Right cardiac atrium (tissue), 5 donors: ENCODE measurements at places on chromosomes 7 and 10.

DNA sequence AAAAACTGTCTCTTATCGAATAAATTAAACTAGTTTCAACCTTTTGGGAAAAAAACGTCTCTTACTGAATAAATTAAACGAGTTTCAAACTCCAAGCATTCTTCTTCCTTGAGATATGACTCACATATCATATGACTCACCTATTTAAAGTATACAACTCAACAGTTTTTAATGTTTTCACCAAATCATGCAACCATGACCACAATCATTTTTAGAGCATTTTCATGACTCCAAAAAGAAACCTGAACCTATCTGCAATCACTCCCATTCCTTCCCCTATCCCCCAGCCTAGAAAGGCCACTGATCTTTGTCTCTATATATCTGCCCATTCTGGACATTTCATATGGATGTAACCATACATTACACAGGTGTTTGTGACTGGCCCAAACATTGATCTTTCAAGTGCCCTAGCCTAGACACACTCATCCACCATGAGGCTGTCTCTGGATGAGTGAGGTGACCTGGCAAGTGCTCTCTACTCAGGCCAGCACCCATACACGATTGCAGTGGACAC is 115.3 kb downstream of the PIP4K2A start:
- DNase-seq, result no peak

DNA sequence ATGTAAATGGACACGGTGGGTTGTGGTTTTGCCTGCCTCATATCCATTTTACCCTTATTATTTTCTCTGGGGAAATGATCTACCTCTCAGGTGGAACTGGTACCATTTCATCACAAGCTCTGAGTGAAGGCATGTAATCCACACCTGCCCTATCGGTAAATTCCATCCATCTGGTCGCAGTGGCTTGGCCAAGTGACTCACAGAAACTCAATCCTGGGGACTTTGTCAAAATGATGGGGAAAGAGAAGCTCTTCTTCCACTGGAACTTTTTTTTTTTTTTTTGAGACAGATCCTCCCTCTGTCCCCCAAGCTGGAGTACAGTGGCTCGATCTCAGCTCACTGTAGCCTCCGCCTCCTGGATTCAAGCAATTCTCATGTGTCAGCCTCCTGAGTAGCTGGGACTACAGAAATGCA is 48.2 kb upstream of the ANKRD1 start:
- DNase-seq, result no peak

GRCh38 chr10:44416021-44416771 is 31.3 kb upstream of the CXCL12 start:
- peak; percentile 70 for DNase-seq

DNA sequence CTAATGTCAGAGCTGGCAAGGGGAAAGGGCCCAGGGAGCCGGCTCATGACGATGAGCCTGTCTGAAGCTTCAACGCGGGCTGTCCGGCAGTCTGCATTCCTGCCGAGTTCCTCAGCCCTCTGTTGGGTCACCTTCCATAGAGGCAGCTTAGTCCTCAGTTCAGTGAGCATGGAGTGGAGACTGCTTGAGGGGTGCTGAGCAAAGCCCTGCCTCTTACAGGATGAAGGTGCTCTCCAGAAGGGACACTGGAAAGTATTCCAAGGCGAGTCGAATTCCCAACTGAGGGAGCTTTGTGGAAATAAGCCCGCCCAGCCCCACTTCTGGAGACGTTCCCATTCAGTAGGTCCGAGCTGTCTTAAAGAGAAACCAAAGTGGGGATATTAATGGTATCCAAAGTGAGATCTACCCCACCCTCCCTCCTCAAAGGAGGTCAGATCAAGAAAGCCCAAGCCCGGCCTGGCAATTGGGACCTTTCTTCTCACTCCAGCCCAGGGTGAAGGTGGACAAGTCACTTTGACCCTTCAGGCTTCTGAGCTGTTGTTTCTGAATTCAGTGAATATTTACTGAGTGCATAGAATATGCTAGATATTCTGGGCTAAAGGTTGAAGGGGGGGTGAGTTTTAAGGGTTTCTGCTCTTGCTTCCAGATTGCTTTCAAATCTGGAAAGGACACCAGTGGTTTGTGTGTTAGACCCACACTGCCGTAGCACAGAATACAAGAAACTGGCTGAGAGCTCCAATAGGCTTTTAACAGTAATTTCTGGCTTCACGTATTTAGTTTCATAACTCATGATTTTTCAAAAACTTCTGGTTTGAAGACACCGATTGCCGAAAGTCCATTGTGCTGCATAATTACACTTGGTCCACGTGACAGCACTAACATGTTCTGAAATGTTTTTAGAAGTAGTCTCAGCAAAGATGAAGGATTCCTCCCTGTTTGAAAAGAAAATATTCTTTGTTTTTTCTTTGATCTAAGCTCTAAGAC is 3.5 kb downstream of the EGFR start:
- DNase-seq, result no peak

- no peak for DNase-seq
Measured at GRCh38 chr7:32020551-32021159, 49.6 kb downstream of the PDE1C start.

DNA sequence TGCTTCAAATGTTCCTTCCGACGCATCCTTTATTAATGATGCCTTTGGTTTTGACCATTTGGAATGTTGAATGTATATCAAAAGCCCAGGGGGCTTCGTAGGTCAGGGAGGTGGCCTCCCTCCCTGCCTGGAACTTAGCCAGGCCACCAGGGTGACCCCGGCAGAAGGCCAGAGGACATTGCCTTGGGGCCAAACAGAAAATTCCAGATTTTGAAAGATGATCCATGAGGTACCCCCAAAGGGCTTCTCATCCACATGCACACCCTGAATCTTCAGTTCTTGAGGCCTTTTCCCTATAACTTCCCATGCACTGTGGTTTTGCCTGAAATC is 171.7 kb downstream of the ADAM12 start:
- DNase-seq, result no peak

- no peak for DNase-seq
Measured at GRCh38 chr7:55557666-55558188, 14.6 kb downstream of the VOPP1 start.

GRCh38 chr7:140899883-140900282 is 24.8 kb downstream of the BRAF start:
- no peak for DNase-seq

DNA sequence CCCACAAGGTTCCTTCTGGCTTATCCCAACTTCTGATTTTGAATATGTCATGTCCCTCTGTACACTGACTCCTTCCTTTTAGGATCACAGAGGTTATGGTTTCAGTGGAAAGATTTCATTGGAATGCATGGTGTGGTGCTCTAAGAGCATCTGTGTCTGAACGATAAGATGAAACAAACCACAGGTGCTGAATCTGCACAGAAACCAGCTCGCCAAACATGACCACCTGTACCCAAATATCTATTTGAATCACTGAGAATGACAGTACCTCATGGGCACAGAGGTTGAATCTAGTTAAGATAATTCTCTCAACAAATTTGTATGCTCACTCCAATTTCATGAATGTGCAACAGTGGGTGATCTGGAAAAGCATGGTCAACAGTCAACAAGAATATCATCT is 105.3 kb downstream of the DGKI start:
- DNase-seq, result no peak

GRCh38 chr10:11673346-11674280 is 62.2 kb upstream of the USP6NL start:
- DNase-seq, result no peak

- no peak for DNase-seq
Measured at GRCh38 chr10:1101946-1102345, 45.8 kb downstream of the WDR37 start.

DNA sequence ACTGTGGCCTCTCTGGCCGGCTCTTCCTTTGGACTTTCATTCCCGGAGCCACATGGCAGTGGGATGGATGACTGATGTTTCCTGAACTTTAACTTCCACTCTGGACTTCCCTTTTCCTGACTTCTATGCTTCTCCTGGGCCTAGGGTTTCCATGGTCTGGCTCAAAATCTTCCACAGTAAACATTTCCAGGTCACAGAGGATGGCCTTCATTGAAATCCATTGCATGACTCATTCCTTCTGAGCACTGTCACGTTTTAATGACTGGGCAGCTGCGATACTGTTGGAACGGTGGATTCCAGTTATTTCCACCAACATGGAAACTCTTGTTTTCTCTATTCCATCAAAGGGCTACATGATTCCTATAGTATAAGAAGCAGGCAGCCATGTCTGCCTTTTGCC is 24.4 kb upstream of the ZNF273 start:
- DNase-seq, result no peak

DNA sequence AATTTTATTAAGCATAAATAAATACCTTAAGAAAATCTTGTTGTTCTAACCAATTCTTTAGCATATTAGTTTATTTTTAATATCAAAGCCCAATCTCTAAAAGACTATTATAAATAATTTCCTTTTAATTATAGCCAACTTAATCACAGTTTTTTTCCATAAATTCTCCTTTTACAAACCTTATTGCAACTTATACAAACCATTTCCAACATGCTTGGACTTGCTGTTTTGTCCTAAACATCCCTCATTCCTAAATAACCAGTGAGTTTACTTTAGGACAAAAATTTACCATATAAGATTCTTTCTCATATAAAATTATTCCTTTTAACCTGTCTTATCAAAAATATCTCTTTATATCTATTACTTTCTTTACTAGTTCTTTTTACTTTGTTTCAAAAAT is 25.2 kb upstream of the LSM8 start:
- DNase-seq, result no peak

GRCh38 chr7:82444220-82444909 is 788 bp upstream of the CACNA2D1 start:
- no peak for DNase-seq

GRCh38 chr10:104028146-104028545 is 57.5 kb downstream of the COL17A1 start:
- DNase-seq, result no peak

GRCh38 chr10:91690996-91691676 is 58.3 kb upstream of the PPP1R3C start:
- no peak for DNase-seq

DNA sequence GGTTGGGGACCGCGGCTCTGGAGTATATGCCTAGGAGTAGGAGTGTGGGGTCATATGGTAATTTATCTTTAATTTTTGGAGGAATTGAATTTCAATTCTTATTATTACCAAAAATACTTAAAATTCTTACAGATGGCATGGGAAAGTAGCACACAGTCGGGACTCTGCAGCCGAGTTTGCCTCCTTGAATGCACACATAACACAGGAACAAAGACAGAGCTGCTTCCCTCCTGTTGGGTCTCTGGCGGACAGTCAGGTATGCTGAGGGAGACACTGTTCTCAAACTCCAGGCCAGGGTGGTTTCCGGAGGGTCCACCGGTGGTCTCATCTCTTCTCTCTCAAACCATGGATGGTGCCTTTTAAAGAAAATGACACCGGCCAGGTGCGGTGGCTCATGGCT is 32.7 kb downstream of the GRIFIN start:
- DNase-seq, result no peak

- DNase-seq, result no peak
Measured at GRCh38 chr7:116142850-116143249, 67.5 kb upstream of the TES start.

DNA sequence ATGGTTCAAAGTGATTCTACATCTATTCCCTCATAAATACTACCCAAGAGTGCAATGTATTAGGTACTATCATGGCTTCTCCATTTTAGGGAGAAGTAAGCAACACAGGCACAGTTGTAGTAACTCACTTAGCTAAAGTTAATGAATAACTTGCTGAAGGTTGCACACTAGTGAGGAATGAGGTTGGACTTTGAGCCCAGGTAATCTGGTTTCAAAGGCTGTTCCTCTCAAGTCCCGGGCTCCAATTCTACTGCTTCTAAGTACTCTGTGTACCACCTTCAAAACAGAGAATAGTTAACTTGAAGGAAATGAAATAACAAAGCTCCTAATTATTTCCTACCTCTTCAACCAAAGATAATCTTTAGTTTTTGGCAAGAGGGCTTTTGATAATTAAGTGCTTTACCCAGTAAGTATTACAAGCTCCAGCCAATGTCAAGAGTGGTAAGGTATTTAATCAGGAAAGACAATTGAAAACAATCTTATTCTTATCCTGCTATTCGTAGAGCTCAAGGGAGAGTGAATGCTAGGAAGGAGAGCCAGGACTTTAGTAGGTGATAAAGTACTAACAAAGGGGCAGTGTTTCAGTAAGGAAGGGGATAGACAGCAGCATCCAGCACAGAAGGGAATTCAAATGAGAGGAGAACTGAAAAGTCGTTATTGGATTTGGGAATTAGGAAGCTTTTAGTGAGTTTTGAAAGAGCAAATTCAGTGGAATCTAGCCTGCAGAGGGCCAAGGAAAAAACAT is 158.2 kb upstream of the PTPRZ1 start:
- DNase-seq, result no peak

DNA sequence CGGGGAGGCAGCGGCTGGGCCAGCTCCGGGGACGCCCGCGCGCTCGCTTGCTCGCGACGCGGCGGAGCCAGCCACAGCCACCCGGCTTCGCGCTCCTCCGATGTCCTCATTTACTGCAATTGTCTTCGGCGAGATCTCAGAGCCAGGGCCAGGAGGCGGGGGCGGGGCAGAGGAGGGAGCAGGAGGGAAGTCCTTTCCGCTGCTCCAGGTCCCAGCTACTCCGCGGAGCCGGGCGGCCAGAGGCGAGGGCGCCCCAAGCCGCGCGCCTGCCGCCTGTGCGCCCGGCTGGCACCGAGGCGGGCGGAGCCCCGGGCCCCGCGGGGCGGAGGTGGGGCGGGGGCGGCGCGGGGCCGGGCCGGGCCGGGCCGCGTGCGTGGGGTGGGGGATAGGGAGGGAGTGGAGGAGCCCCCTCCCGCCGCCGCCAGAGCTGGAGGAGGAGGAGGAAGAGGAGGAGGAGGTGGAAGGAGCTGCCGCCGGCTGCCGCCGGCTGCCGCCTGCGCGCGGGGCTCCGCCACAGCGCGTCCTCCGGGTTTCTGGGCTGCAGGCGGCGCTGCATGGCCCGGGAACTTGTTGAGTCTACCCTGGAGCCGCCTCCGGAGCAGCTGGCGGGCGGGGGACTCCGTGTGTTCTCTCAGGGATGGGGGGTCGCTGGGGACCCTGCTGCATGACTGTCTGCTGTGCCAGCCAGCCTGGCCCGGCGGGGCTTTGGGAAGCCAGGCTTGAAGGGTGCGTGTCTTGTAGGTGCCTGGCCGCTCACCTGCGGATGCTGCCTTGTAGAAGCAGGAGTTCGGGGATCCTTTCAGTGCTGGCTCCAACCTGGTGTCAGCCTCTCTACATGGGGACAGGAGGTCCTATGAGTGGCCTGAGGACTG is at the start of gene INSYN2A:
INSYN2A (minus strand) TSS at position 310 of the 872 bp plus-strand sequence. CDS start 20,196 bp downstream, outside the sequence.
- peak; percentile 77 for DNase-seq

- no peak for DNase-seq
Measured at GRCh38 chr7:130982160-130982638, 248.2 kb upstream of the KLF14 start.
